ENCODE measurements at places on chromosomes 16 and 17.

DNA sequence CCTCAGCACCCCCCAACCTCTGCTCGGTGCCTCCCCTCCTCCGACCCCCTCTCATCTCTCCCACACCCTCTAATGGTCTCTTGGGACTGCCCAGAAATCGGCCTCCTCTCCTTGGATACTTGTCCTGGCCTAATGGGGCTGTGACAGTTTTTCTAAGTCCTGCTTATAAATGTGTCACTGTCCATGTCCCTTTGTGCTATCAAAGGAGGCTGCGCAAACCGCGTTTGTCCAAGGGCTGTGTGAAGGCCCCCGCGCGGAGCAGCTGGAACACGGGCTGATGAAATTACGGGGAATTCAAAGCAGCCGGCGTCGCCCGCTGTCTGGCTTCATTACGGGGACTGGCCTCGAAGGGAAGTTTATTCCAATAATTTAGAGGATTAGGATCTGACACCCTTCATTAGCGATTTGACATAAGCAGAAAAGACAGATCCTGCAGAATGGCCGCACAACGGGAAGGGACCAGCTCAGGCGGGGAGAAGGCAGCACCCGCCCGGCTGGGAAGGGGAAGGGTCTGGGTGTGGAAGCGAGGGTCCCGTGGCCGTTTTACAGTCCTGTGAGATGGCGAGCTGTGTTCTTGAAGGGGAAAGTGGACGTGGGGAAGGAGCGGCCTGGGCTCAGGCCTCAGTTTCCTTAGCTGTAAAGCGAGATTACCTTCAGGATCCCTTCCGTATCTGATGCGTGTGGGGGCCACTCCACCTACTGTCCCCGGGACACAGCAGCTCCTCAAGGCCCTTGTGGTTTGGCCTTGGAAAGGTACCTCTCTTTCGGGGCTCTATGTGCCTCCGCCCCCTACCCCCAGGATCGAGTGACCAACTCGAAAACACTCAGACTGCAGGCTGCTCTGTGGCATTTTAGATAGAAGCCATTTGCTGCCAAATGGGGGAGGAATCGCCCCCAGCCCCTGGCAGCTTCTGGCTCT, 1.6 kb upstream of the WFIKKN2 start:
- peak; percentile 16 for DNase-seq

DNA sequence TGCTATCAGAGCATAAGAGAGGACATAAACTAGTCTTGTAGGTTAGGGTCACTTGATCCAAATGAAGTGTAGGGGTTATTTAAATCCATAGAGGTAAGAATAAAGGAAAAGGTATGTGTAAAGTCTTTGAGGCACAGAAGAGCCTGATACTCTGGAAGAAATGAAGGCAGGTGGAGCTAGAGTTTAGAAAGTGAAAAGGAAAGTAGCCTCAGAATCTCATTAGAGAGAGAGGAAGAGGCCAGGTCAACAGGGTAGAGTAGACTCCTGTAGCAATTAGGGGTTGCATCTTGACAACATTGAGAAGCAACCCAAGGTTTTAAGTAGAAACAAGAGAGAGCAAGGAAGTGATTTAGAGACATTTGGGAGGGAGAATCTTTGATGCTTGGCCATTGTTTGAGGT, 235.2 kb upstream of the SOX9 start:
- no peak for DNase-seq

DNA sequence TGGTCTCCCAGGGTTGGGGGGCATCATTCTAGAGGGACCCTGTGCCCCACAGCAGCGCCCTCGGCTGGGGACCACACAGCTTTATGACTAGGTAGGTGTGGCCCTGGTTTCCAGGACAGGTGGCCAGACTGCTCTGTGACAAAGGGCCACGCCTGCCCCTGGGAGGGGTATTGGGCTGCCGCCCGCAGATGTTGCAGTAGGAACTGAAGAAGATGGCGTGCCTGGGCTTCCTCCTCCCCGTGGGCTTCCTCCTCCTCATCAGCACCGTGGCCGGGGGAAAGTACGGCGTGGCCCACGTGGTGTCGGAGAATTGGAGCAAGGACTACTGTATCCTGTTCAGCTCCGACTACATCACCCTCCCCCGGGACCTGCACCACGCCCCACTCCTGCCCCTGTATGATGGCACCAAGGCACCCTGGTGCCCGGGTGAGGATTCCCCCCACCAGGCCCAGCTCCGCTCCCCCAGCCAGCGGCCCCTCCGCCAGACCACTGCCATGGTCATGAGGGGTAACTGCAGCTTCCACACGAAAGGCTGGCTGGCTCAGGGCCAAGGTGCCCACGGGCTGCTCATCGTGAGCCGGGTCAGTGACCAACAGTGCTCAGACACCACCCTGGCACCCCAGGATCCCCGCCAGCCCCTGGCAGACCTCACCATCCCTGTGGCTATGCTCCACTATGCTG, at the start of gene SPPL2C:
TSS of gene SPPL2C (plus strand) at position 187 of the 681 bp plus-strand sequence. CDS start at position 213, 26 bp downstream.
- DNase-seq = no peak

DNA sequence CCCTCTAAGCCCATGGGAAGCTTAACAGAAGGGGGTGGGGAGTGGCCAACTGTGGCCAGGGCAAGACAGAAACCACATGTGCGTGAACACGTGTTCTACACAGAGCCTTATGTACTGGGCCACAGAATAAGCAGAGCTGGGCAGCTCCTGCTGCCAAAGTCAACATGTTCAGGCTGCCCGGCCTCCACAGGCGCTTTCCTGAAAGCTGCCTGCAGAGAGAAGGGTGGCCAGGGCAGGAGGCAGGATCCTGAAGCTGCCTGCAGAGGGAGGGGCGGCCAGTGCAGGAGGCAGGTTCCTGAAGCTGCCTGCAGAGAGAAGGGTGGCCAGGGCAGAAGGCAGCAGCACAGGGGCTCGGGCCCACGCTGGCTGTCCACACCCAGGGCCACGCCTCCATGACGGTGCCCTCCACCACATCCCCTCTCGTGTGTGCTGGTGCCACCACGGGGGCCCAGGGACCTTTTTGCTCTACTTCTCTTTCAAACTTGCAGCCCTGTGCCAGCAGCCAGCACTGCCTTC, 79.5 kb downstream of the ANKRD11 start:
- peak; percentile 94 for DNase-seq

GRCh38 chr16:50940275-50940854, 198.5 kb downstream of the CYLD start:
- peak; percentile 23 for DNase-seq

GRCh38 chr16:78364556-78364880, 265.1 kb downstream of the WWOX start:
- no peak for DNase-seq

GRCh38 chr17:557371-557770, 157.3 kb downstream of the VPS53 start:
- no peak for DNase-seq

- no peak for DNase-seq
These were observed 1104.1 kb downstream of the CDH11 start for GRCh38 chr16:64017796-64018195.

- DNase-seq = no peak
These were observed 347.5 kb upstream of the TNRC6C start for GRCh38 chr17:77610972-77611521.

GRCh38 chr17:50967795-50968194, 101.6 kb upstream of the TOB1 start:
- no peak for DNase-seq

- no peak for DNase-seq
These were observed 46.4 kb downstream of the SPOP start for GRCh38 chr17:49631496-49631895.

DNA sequence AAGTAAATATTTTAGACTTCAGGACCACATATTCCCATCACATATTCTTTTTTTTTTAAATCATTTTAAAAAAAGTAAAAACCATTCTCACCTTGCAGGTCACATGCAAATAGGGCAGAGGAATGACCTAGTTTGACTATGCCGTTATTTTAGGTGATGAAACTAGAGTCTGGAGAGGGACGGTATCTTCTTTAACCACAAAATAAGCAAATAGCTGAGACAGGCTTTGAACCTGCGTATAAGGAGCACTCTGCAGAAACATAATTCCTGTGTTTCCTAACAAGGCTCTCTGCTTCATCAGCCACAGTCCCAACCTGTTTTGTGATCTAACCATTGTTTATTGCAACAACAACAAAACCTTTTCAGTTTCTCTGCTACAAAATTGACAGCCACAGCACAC, 121.5 kb downstream of the PCTP start:
- DNase-seq = no peak

DNA sequence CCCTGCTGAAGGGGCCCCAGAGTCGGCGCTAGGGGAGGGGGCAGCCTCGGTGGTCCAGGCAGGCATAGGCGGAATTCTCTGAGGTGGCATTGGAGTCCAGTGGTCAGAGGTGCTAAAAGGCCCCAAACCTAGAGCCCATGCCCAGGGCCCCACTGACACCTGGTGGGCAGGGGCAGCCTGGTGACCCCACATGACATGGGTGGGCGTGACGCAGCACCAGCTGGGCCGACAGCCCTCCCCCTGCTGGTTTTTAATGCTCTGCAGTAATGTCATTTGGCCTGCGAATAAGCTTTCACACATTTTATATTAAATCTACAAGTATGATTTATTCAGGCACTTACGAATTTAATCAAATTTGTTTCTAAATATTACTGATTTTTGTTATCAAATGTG, 2.1 kb upstream of the RNPS1 start:
- DNase-seq = no peak

DNA sequence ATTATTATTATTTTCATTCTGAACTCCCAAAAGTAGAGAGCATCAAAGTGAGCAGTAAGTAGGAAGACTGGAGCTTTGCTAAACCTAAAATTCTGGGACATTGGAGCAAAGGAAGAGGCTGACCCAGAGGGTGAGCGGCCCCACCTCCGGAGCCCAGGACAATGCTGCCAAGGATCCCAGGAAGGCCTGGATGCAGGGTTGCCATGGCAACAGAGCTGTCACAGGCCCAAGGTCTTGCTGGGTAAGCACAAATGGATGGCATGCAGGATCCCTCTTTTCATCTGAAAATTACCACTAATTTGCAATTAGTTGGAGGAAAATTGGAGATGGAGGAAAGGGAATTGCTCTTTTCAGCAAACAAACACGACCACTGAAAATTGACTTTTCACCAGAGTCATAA, 457.9 kb upstream of the CDH5 start:
- DNase-seq = peak; percentile 19

GRCh38 chr17:8503807-8504206, 68.1 kb downstream of the NDEL1 start:
- DNase-seq = no peak

GRCh38 chr16:23967775-23968174, 132.0 kb downstream of the PRKCB start:
- DNase-seq = no peak

GRCh38 chr16:6852643-6853225, 479.9 kb upstream of the RBFOX1 start:
- no peak for DNase-seq

DNA sequence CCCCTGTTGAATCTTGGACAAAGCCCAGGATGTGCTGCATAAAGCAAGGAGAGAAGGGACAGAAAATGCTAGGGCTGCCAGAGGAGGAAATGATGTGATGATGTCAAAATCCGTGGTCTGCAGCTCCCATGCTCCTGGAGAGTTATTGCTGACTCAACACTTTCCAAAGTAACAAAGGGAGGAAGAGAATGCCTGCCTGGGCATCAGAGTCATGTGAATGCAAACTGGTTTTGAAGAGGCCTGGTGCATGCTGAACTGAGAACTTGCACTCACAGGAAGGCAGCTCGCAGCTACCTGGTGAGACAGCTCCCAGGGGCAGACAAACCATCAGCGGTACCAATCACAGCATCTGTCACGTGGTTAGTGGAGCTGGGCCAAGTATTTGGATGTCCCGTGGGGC, 2.8 kb downstream of the MARVELD3 start:
- DNase-seq = no peak

DNA sequence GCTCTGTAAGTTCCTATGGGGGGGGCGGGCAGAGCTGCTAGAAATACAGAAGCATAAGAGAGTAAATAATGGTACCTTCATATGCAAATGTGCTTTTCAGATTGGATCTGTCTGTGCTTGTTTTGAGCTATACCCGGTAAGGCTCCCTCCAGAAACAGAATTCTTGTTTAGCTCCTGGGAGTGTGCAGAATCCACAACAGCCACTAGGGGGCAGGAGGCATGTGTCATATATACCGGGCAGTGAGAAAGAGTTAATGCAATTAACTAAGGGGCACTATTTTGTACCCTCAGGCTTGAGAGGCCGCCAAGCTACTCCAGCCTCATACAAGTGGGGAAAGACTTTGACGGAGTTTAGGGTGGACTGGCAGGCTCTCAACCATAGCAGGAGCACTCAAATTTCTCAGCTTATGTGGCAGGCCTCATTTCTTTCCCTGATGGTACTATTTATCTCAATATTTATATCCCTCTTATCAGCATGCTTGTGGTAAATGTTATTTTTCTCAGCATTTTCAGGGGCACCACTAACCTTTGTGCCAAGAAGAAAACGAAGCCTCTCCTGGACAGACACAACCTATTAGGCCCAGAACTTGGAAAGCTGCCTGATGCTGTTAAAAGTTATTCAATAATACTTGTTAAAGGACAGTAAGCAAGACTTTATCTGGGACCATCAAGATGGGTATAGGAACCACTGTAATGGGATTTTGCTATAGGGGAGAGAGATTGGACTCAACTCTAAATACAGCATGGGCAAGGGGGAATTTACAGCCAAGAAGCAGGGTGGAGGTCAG, 10.7 kb upstream of the CENPV start:
- peak; percentile 89 for DNase-seq

GRCh38 chr16:62225675-62226074, 189.4 kb upstream of the CDH8 start:
- DNase-seq = peak; percentile 60

DNA sequence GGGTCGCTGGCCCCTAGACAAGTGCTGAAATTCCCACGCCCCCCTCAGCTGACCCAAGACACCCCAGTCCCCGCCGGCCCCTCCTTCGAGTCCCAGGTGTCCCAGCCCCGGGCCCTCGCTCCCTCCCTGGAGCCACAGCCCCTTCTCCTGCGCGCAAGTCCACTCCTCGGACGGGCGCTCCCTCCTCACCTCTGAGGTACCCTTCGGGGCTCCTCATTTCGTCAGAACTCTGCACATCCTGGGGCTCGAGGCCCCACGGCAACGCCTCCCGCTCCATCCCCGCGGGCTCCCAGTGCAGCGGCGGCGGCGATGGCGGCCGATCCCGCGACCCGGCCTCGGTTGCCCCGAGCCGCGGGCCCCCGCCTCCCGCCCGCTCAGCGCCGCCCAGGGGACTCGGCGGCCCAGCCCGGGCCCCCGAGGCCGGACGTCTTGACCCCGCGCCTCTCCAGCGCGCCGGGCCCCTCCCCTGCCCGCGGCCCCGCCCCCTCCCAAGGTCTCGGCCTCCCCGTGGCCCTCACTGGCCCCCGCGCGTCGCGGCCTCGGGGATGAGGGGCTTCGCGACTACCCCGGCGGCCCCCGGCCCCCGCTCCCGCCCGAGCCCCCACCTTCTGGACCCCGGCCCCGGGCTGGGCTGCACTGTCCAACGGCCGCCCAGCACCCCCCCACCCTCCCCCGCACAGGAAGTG, at the start of gene ZNF768:
TSS of gene ZNF768 (minus strand) at position 430 of the 686 bp plus-strand sequence. CDS start at position 277, 153 bp downstream.
- DNase-seq = no peak

- peak; percentile 66 for DNase-seq
These were observed 1.0 kb downstream of the NHERF1 start for GRCh38 chr17:74749279-74750038.

GRCh38 chr17:31568121-31568520, 176.6 kb downstream of the RAB11FIP4 start:
- no peak for DNase-seq

Data from stomach (tissue), 19 donors.